ENCODE measurements at places on chromosomes 12 and 14. TPM values are rescaled to one million over a fixed set of nuclear protein-coding genes. Genes with fewer than 3 reads are reported as not detected.

Gene LRP1-AS
- not detected for total RNA-seq

- no peak for DNase-seq
Measured at GRCh38 chr12:65656891-65657351, 167.4 kb upstream of the HMGA2 start.

DNA sequence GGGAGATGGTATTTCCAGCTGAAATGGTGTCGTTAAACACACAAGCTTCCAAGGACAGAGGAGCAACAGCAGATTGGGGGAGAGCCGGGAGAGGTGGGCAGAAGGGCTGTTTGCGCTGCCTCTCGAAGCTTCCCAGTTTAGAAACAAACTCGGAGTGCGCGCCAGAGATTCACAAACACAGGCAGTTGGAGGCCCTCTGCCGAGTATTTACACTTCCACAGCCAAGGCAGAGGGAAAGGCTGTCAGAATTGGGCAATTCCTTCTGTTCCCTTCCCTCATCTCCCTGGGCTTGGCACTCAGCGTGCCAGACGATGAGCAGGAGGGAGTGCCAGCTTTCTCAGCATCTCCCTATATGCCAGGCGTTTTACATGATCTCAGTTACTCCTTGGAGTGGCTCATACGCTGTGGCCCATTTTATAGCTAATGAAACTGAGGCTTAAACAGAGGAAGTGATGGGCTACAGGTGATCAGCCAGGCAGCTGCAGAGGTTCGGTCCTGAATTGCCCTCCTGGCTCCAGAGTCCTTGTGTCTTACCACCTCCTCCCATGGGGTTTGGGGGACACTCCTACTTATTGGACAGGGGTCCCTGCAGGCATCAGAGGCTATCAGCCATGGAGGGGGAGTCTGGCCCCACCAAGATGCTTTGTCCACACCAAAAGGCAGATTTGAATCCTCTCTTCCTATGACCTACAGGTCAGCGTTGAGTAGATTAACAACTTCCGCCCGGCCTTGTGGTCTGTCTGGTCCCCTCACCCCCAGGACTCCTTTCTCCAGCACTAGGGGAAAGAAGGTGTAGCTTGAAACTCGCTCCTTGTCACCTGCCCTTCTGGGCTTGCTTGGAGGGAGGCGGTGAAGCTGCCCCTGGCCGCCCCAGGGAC, 3.1 kb downstream of the FAM222A start:
- peak; percentile 78 for DNase-seq

Gene RD3L
- not detected for total RNA-seq

GRCh38 chr14:62691647-62692489, 353.4 kb downstream of the KCNH5 start:
- DNase-seq: no peak

DNA sequence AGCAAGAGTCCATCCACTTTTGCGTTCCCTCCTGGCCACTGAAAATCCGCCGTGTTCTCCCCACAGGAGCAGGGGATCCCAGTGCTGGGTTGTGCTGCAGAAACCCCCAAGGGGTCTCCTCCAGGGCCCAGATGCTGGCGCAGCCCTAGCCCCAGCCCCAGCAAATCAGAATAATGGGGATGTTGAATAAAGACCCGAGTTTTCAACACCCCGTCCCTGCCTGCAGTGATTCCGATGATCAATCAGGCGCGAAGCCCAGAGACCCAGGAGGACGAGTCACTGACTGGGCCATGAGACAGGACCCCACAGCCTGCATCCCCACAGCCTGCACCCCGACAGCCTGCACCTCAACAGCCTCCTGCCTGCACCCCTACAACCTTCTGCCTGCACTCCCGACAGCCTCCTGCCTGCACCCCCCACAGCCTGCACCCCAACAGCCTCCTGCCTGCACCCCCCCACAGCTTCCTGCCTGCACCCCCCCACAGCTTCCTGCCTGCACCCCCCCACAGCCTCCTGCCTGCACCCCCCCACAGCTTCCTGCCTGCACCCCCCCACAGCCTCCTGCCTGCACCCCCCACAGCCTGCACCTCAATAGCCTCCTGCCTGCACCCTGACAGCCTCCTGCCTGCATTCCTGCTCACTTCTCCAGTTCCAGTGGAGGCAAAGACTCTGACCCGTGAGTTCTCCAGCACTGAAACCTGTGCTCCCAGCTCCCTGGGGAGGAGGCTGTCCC, 37.2 kb downstream of the TNFAIP2 start:
- no peak for DNase-seq

GRCh38 chr14:30340495-30340894, 218.5 kb upstream of the G2E3 start:
- no peak for DNase-seq

DNA sequence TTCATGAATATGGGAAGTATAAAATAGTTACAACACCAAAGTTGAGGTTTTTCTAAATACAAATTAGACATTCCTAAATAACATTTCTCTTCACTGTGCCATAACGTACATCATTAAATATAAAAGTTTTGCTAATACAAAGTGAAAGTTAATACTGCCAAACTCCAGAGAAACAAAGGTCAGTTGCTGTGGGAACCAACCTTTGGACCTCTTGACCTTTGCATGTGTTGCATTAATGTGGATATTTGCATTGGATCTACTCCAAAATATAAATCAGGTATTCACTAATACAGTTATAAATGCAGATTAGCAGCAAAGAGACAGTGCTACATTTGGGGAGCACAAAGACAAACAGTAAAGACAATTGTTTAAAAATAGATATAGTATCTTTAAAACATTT, 366.0 kb upstream of the USP15 start:
- no peak for DNase-seq

GRCh38 chr14:101032433-101032832, 128.9 kb upstream of the RTL1 start:
- no peak for DNase-seq

DNA sequence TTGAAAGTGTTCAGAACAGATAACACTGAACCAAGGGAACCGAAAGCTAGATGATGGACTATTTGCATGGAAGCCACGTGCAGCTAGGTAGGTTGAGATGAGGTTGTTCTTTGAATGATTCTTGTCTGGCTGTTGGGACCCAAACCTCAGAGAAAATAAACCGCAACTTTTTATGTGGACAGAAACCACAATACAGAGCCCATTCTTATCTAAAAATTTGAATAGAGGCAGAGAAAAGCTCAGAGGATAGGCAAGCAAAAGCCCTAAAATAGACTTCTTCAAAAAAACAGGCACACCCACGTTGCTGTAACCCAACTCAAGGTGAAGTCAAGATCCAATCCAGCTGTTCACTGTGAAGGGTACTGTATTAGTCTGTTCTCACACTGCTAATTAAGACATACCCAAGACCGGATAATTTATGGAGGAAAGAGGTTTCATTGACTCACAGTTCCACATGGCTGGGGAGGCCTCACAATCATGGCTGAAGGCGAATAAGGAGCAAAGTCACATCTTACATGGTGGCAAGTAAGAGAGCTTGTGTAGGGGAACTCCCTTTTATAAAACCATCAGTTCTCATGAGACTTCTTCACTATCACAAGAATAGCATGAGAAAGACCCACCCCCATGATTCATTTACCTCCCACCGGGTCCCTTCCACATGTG, 353.8 kb downstream of the AACS start:
- no peak for DNase-seq

Gene CD9
- 29.5 TPM for total RNA-seq

DNA sequence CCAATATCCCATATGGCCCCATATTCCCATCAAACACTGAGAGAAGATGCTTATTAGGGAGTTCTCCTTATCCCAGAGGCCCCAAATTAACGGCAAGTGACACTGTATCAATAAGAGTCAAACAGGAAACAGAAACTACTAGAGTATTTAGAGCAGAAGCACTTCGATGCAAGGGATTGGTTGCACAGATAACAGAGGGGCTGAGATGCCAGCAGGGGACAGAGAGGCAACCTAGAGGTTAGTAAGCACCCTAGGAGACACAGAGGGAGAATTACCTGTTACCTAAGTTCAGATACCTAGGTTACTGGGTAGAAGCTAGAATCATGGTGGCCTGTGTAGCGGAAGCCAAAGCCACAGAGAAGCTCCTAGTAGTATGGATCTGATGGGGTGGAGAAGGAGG, 2.9 kb downstream of the HEBP1 start:
- DNase-seq: no peak

GRCh38 chr14:67392123-67392522, 19.8 kb downstream of the PLEK2 start:
- DNase-seq: no peak

Gene SYT10
- total RNA-seq: 0.31 TPM

DNA sequence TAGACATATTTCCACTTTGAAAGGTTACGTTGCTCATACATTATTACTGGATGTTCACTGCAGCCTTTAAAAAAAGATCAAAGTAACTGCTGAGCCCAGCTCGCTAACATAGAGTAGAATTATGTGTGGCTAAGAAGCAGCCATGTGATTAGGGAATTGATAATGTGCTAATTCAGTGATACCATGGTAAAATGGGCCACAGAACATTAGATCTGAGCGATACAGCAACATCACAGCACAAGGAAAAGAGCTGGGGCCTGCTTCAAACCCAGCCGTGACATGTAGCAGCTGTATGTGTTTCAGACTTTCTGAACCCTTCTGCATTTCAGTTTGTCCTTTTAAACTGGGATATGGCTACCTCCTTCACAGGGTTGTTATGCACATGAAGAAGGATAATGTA, 92.3 kb upstream of the LMNTD1 start:
- no peak for DNase-seq

DNA sequence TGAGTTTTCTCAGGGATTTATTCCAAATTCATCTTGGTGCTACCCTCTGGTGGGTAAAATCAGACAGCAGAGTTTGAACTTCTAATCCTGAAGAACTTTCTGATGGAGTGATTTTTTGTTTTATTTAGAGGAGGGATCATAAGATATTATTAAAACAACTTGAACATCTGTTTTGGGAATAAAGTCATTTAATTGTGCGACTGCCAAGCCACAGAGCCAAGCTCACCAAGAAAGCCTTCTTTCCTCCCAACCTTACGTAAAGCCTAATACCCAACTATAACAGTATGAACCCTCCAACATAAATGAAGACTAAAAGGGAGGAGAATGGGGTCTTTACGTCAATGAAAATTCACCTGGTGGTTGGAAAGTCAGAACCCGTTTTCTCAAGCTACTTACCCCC, 205.5 kb upstream of the IGF1 start:
- no peak for DNase-seq

- no peak for DNase-seq
Measured at GRCh38 chr12:81888961-81889360, 129.8 kb upstream of the PPFIA2 start.

- DNase-seq: no peak
Measured at GRCh38 chr12:39553476-39553875, 66.1 kb downstream of the ABCD2 start.

Gene AVPR1A
- 7.6 TPM for total RNA-seq

GRCh38 chr12:108495054-108495453, 20.0 kb upstream of the FICD start:
- DNase-seq: no peak

DNA sequence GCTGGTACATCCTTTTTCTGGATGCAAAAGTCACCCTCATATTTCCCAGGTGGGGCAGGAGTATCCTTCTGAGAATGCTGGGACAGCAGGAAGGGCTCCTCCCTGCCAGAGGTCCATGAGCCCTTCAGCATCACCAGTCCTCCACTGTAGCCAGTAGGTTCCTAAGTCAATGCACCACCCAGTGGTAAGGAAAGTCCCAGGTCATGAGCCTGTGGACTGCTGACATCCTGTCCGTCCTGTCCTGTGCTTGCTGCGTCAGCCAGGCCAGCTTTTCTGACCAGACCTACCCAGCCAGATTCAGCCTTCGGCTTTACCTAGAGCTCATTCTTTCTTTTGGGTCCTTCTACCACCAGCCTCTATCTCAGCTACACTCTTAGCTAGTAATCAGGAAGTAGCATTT, 23.0 kb upstream of the ACTN1 start:
- no peak for DNase-seq

Gene VIPAS39
- total RNA-seq: 30.6 TPM

- no peak for DNase-seq
Measured at GRCh38 chr12:71164568-71165197, 6.9 kb upstream of the TSPAN8 start.

Gene PLCZ1
- total RNA-seq: not detected

Gene NIN
- total RNA-seq: 67.5 TPM

- no peak for DNase-seq
Measured at GRCh38 chr12:117042862-117043261, 56.4 kb downstream of the TESC start.

- no peak for DNase-seq
Measured at GRCh38 chr12:95368931-95369330, 105.0 kb upstream of the METAP2 start.

Gene MSI1
- 7.5 TPM for total RNA-seq

Gene PRR4
- 4.8 TPM for total RNA-seq

DNA sequence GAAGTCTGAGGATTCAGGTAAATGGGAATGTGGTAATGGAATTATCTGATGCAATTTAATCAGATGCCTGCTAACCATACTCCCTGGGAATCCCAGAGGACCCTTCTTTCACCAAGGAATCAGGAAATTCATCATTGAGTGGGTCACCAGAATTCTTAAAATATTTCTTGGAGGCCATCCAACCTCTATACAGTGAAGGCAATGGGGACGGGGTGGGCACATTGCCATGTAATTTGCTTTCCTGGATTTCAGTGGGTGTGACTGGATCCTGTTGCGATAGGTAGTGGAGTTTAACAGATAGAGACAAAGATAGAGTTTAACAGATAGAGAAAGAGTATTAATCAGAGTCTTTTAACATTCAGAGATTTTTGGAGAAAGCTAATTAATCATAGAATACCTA, 394.4 kb downstream of the DAD1 start:
- DNase-seq: no peak

Gene CTSG
- not detected for total RNA-seq

DNA sequence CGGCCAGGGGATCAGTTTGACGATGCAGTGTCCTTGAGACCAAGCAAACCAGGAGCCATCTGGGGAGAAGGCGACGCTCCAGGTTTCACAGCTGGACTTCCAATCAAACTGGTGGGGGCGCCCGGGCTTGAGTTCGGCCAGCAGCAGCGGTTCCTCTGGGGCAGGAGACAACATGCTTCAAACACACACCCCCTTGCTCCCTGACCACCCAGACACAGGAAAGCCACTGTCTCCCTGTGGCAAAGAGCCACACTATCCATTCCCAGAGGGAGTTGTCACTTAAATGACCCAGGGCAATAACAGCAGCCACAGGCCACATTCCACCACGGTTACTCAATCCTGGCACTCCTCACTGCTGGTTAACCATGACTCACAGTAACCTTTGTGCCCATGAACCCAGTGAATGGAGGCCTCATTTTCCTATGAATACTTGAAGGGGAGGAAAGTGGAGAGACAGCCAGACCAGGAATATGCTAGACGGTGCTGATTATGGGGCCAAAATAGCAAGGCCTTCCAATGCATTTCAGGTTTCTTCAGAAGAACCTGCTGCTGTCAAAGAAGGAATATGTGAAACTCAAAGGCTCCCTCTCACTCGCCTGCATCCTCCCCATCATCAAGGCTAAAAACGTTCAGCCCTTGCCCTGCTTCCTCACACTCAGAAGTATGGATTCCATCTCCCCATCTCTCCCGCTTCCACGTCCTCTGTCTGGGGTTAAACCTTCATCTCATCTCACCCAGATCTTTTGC, 8.5 kb downstream of the WSB2 start:
- DNase-seq: peak; percentile 56

Gene SMOC1
- total RNA-seq: 18.6 TPM
